Fibroblast of skin of back (primary cell): ENCODE measurements at places on chromosomes 1 and 21.

- DNase-seq: peak; percentile 100
These were observed 20.7 kb downstream of the PHC2 start for GRCh38 chr1:33410091-33410701.

DNA sequence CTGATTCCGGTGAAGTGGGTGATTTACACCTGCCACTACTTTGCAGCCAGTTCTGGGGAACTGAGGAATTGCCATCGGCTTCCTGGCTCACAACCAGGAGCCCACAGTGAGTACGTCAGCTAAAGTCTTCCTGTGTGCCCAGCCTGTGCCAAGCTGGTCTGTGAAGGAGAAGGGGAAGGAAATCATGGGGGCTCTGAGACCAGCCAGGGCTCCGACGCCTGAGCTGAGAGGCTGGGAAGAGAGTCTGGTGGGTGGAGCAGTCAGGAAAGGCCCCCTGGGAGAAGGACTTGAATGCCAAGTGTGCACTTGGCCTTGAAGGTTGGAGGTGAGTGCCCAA, 1.2 kb downstream of the LURAP1 start:
- DNase-seq: no peak

- DNase-seq: no peak
These were observed at the start of gene IL23R for GRCh38 chr1:67166196-67166595. TSS of gene IL23R (plus strand) at chr1:67166454. CDS start at chr1:67168121, 1,667 bp downstream.

GRCh38 chr1:238964631-238965030, 421.7 kb upstream of the CHRM3 start:
- DNase-seq: no peak

- no peak for DNase-seq
These were observed 5.1 kb upstream of the LAMB3 start for GRCh38 chr1:209657140-209657879.

DNA sequence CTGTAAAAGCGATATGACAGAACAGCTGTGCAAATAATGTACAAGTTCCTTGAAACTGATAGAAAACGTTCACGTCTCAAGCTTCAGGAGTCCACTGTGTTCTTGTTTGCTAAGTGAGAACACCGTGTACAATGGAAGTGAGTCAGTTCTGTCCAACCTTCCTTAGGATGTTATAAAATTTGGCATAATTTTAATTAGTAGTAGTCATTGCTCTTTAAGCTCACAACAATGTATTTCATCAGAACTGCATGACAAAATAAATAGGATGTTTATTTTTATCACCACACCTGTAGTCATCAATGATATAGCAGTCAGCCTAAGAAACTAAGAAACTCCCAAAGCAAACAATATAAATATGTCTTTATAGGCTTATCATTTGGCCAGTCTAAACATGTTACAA, 53.0 kb downstream of the RGS2 start:
- DNase-seq: no peak

- DNase-seq: no peak
These were observed 20.8 kb downstream of the TMCO1 start for GRCh38 chr1:165747632-165748447.

GRCh38 chr1:210301615-210302000, 27.1 kb upstream of the HHAT start:
- DNase-seq: peak; percentile 27

DNA sequence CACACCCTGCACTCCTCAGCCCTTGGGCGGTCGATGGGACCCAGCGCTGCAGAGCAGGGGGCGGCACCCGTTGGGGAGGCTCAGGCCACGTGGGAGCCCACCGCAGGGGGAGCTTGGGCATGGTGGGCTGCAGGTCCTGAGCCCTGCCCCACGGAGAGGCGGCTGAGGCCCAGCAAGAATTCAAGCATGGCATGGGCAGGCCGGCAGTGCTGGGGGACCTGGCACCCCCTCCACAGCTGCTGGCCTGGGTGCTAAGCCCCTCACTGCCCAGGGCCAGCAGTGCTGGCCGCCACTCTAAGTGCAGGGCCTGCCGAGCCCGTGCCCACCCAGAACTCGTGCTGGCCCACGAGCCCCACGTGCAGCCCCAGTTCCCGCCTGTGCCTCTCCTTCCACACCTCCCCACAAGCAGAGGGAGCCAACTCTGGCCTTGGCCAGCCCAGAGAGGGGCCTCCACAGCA, 555.0 kb upstream of the ADGRL4 start:
- DNase-seq: no peak

DNA sequence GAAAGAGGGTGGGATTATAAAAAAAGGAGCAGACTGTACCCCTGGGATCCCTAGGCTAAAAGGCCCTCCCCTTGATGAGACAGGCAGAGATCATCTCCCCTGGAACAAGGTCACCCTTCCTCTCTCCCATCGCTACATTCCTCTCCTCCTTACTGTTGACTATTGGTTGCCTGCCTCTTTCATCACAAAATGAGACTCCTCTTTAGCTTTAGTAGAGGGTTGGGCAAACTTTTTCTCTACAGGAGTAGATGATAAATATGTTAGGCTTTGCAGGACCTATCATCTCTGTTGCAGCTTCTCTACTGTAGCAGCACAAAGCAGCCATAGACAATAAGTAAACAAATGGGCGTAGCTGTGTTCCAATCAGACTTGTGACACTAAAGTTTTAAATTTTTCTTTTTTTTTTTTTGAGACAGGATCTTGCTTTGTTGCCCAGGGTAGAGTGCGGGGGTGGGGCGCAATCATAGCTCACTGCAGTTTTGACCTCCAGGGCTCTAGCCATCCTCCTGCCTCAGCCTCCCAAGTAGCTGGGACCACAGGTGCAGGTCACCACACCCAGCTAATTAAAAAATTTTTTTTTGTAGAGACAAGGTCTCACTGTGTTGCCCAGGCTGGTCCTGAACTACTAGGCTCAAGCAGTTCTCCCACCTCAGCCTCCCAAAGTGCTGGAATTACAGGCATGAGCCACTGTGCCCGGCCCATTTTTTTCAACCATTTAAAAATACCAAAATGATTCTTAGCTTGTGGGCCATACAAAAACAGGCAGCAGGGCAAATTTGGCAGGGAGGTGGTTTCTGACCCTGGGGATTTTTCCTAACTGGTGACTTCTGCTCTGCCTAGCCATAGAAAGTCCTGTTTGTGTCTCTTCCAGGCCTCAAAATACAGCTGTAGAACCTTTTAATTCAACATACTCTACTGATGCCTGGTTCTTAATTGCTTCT, 15.1 kb downstream of the MCL1 start:
- DNase-seq: peak; percentile 59

- DNase-seq: no peak
These were observed 83.5 kb upstream of the CLDN14 start for GRCh38 chr21:36563341-36563926.

GRCh38 chr1:53512807-53513755, 53.9 kb downstream of the DMRTB1 start:
- peak; percentile 16 for DNase-seq

DNA sequence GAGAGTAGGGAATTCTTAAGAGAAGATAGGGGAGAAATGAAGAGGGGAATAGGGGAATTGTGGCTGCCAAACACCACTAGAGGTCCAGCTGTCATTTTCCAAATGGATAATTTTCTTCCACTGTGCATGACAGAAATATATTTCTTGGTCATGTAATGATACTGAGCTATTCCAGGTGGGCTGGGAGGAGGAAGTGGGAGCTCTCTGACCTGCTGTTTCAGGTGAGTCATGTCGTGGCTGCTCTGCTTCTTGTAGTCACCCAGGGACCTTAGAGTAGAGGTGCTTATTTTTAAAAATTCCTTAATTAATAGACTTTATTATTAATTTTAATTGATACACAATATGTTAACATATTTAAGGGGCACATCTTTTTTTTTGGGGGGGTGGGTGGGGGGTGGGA, 11.9 kb downstream of the PDE4B start:
- DNase-seq: no peak

DNA sequence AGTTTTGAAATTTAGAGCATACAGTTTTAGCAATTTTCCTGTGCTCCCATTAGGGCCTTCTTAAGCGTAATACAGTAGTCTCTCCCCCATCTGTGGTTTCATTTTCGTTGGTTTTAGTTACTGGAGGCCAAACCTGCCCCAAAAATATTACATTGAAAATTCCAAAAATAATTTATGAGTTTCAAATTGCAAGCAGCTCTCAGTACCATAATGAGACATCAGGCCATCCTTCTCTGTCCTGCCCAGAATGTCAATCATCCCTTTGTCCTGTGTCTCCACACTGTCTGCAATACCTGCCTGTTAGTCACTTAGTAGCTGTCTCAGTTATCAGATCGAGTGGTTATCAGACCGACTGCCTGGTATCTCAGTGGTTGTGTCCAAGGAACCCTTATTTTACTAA, 45.4 kb downstream of the ADSS2 start:
- DNase-seq: no peak

GRCh38 chr21:46376231-46376628, 52.3 kb downstream of the PCNT start:
- no peak for DNase-seq

DNA sequence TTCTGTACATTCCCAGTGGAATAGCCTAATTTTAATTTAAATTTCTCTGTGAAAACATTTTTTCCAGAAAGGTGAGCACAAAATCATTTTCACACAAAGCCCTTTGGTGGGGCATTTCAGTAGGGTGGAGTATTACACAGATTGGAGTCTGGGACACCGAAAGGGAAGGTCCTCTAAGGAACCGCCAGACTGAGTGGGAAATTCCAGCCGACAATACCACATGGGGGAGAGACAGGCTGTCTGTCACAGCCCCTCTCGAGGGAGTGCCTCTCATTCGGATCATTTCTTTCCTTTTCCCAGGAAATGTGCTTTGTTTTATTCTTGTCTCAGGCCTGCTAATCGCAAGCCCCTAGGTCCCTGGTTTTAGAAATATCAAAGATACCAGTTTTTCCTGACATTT, 150.6 kb upstream of the HOOK1 start:
- no peak for DNase-seq

- no peak for DNase-seq
These were observed 544.1 kb downstream of the KIF26B start for GRCh38 chr1:245698860-245699259.

DNA sequence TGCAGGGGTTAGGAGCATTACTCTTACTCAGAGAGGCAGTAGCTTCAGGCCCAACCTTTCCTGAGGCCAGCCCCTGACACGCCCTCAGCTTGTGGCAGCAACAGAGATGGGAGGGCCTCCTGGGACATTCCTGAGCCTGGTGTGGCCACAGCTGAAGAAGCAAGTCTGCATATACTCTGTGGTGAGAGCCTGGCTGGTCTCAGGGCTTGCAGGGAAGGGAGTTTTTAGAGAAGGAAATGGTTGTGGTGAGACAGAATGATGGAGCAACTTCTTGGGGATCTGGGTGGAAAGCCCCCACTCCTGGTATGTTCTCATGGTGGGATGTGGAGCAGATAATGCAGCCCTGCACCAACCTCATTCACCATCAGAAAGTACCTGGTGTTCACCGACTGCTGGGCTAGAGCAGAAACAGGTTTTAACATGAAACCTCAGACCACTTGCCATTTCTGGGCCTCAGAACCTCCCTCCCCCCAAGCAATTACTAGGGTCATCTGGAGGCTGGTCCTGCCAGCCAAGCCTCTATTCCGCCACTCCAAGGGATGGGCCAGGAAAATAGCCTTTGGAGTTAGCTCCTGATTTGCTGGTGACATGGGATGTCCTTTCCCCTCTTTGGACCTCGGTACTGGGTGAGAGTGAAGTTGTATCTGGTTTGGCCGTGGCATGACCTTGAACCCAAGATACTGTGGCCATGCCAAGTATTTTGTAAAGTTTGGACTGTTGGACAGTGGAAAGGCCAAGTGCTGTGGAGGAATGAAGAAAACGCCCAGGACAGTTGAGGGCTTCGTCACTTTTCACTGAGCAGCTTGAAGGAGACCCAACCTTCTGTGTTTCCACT, 28.1 kb upstream of the RNF19B start:
- DNase-seq: peak; percentile 97

DNA sequence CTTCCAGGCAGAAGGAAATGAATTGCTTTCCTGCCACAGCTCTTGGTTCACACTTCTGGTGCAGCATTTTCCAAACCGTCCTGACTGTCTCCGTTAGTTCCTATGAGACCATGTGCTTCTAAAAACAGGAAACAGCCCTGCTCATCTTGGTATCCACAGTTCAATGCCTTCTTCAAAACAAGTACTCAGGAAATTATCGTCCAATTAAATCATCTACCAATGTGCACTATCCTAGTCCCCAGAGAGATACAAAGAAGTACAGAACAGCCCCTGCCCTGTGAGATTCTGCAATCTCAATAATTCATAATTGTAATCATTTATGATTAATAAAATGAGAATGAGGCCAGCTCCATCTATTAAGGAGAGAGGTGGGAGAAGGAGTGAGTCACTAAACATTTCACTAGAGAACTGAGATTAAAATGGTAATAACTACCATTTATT, 11.2 kb downstream of the CLEC20A start:
- no peak for DNase-seq

DNA sequence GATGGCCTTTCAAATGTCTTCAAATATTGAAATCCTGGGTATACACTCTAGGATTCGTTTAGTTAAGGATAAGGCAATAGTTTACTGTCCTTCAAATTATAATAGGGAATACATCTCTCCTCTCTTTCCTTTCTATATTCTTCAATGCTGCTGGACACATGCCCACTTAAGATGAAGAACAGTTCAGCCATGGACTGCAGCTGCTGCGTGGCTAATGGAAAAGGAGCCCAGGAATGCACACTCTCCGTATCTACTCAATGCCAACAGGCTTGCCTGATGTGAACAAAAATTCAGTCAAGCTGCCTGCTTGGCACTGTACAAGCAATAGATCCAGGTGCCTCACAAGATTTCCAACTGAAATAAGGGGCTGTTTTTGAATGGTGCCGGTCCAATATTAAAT, 321.2 kb upstream of the LYPLAL1 start:
- no peak for DNase-seq

DNA sequence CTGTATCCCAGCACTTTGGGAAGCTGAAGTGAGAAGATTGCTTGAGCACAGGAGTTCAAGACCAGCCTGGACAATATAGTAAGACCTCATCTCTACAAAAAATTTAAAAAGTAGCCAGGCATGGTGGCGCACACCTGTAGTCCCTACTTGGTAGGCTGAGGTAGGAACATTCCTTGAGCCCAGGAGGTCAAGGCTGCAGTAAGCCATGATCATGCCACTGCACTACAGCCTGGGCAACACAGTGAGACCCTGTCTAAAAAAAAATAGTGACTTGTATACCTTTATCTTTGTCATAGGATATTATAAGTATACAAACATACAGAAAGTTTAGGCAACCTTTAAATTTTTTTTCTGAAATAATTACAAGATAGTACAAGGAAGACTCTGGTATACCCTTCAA, 3.9 kb upstream of the FBXO28 start:
- no peak for DNase-seq

- DNase-seq: no peak
These were observed 62.1 kb downstream of the CACNA1E start for GRCh38 chr1:181545395-181545794.

GRCh38 chr1:172040466-172040865, 199.2 kb downstream of the DNM3 start:
- DNase-seq: peak; percentile 63

- no peak for DNase-seq
These were observed 8.3 kb upstream of the ZNF669 start for GRCh38 chr1:247112479-247112781.

- DNase-seq: peak; percentile 83
These were observed 7.1 kb upstream of the ITGB2 start for GRCh38 chr21:44927587-44928461.

DNA sequence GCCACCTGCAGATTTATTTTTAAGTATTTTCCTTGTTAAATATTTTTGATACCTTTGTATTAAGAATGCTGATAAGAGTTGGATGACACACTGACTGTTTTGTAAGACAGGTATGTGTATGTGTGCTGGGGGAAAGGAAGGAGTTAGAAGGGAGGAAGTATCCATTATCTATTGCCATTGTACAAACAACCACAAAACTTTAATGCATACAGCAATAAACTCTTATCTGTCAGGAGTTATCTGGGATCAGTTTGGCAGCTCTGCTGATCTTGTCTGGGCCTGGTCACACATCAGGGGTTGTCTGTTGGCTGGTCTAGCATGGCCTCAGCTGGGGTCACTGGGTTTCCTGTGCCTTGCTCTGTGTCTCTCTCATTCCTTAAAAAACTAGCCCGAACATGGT, 423.9 kb upstream of the USP24 start:
- DNase-seq: no peak
